ENCODE measurements at places on chromosomes 7 and 10. TPM values are rescaled to one million over a fixed set of nuclear protein-coding genes. Genes with fewer than 3 reads are reported as not detected.

DNA sequence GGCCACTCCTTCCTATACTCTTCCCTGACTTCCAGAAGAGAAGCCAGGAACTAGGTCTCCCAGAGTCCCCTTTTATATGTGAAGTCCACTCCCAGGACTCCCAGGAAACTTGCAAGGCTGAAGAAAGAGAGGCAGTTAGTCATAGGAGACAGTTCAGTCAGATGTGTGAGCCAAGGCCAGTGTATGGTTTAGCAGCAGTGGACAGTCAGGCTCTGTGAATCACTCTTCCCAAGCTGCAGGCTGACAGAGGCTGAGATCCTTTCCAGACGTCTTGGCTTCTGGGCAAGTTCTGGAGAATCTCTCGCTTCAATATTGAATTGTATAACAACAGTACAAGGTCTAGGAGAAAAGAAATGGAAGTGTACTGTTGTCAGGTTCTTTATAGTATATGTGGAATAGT is 26.9 kb downstream of the BLVRA start:
- no peak for DNase-seq

- DNase-seq, result no peak
Measured at GRCh38 chr10:58266003-58266825, 1.5 kb downstream of the IPMK start.

DNA sequence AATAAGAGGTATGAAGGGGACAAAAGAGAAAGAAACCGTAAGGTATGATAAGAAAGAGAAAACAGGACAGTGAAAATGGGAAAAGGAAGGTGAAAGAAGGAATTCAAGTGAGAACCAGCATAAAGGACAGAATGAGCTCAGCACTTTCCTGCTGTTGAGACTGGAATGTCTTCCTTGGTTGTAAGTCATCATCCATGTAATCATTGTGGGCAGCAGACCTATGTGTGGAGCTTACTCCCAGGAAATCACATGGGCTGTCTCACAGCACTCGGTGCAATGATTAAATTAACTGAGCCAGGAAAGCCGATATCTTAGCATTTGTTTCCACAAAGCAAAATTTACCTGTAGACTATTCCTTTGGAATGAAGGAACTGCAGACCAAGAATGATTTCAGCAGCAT is 118.1 kb downstream of the PRKCQ start:
- DNase-seq, result no peak

GRCh38 chr10:13272164-13272571 is 27.7 kb downstream of the PHYH start:
- DNase-seq, result no peak

GRCh38 chr10:131086094-131086493 is 225.4 kb downstream of the TCERG1L start:
- DNase-seq, result no peak

DNA sequence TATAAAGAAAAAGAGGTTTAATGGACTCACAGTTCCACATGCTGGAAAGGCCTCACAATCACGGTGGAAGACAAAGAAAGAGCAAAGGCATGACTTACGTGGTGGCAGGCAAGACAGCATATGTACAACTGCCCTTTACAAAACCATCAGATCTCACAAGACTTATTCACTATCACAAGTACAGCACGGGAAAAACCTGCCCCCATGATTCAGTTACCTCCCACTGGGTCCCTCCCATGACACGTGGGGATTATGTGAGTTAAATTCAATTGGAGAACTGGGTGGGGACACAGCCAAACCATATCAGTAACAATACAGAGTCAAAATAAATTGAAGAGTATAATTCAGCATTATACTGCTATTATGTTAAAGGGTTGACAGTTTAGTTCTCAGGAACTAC is 37.8 kb downstream of the RNLS start:
- no peak for DNase-seq

DNA sequence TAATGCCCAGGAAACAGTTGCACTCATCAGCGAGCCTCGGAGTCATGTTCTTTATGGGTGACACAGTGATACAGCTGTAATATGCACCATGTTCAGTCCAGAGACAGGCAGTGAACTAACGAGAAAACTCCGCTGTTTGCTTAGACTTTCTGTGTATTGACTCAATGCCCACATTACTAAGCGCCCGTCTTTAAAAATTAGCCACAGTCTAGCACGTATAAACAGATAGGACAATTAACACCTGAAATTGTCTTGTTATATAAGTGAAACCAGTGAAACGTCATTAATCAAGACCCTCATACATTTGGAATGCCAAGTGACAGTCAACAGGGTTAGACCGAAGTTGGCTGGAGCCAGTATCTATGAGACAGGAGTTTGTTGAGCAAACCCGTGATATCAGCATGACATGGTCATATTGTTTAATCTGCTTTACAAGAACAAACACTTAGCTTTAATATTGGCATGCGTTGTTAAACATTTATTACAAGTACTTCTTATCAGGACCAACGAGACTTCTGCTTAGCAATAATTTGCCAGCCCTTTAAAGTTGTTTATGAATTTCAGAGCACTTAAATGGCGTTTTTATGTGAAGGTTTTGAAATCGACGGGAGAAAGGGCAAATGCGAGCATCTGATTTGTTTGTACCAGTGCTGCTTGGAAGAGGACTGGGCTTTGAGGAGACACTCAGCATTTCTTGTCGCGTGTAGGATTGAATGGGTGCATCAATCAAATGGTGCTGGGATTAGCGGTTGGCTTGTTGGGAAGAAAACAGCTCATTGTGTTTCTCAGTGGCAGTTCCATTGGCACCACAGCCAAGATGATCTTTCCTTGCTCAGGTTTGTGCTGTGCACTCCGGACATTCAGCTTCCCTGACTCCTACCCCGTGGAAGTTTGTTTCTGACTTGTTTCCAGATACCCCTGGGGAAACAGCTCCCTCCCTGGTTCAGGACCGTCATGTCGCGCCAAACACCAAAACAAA is 56.3 kb downstream of the CAMK1D start:
- DNase-seq, result no peak

Gene CRTAC1
- 1.1 TPM for total RNA-seq

Gene LRIT1
- total RNA-seq, result not detected

Gene INA
- 36.4 TPM for total RNA-seq
